ENCODE measurements at places on chromosomes 3 and 15.

DNA sequence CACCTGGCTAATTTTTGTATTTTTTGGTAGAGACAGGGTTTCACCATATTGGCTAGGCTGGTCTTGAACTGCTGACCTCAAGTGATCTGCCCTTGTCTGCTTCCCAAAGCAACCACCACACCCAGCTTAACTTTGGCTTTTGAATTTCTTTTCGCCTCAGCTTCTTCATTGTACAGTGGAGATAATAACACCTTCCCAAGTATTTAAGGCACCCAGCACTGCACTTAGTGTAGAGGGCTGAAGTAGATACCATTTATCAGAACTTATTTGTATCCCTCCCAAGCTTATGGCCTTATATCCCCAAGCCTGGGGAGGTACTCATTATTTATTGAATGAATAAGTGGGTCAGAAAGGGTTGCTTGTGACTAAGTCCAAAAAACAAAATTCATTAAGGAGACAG lies 2.3 kb downstream of the SQOR start:
- DNase-seq = no peak

GRCh38 chr3:72836923-72837322 lies 11.3 kb downstream of the SHQ1 start:
- DNase-seq = no peak

GRCh38 chr15:97234851-97235610 lies 725.5 kb upstream of the ARRDC4 start:
- DNase-seq = no peak

DNA sequence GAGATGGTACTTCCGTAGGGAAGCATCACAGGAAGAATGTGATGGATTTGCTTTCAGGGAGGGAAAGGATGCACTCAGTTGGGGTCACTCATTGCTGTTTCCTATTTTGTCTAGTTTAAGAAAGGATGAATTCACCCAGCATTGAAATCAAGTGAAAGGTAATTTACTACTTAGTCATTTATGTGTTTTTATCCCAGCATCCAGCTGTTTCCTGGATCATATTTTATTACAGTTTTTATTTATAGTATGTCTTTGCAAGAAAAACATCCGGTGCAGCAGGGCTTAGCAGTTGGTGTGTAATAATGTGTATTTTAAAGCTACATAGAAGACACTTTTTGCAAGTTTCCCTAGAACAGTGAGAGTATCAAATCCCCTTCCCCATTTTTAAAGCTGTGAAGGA lies 37.4 kb upstream of the GOLGA8B start:
- no peak for DNase-seq

GRCh38 chr3:111812701-111813100 lies 46.4 kb upstream of the PHLDB2 start:
- no peak for DNase-seq

DNA sequence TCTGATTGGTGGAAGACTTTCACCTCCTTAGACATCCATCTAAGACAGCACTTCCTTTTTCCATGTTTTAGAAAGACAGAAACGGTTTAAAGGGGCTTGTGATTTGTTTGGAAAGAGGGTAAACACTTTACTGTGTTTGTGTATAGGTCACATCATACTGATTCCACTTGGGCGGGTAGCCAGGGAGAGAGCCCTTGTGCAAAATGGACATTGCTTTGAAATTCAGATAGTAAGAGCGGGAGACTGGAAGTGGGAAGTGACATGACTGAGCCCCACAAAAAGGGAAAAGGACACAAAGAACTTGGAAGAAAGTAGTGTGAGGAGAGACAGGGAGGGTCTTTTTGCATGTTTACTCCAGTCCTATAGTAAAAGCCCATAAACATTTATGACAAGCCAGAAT lies 195.6 kb upstream of the CNTN4 start:
- DNase-seq = no peak

- DNase-seq = no peak
These were observed 15.6 kb upstream of the TLE3 start for GRCh38 chr15:70113304-70113700.

GRCh38 chr15:52288051-52288942 lies 7.3 kb downstream of the MYO5C start:
- no peak for DNase-seq

DNA sequence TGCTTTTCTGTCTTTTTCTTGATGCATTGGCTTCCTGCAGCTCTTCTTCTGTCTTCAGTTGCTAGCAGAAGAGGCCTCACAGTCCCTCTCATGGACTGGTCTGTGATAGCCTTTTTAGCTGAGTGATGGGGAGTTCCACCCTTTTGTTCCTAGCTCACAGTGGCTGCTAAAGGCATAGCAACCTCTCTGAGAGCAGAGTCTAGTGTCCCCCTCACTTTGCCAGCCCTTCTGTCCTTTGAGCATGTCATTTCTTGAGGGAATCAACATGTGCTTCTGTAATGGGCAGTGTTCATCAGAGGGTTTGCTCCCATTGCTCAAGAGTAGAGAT lies 44.4 kb downstream of the GAP43 start:
- no peak for DNase-seq

- DNase-seq = no peak
These were observed 150.9 kb upstream of the LINGO1 start for GRCh38 chr15:77783636-77784035.

GRCh38 chr15:69763831-69764230 lies 311.2 kb downstream of the RPLP1 start:
- no peak for DNase-seq

DNA sequence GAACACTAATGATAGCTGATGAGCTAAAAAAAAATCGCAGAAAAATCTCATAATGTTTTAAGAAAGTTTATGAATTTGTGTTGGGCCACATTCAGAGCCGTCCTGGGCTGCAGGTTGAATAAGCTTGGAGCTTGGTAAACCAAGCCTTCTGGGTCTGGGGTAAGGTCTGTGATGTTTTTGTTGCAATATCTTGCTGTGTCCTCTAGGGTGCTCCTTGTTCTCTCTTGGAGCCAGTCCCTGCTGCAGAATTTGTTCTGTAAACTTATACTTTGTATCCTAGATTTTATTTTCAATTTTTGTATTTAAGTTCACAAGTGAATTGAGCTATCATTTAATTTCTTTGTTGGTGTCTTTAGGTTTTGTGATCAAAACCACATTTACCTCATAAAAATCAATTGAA lies 143.7 kb downstream of the NR1D2 start:
- no peak for DNase-seq

DNA sequence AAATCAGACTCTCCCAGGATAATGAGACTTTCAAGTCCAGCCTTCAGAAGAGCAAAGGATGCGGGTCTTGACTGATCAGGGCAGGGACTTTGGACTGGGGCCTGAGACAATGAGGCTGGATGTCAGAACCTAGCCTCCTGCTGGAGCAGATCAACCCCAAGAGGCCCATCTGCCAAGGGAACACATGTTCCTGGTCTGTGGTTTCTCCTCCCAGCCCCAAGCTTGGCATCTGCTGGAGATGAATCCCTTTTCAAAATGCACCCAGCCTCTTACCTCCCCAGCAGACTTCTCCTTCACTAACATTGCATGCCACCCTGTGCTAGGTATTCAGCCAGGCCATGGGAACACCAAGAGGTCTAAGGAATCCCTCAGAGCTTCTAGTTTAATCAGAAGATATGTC lies 43.7 kb upstream of the MFGE8 start:
- no peak for DNase-seq

DNA sequence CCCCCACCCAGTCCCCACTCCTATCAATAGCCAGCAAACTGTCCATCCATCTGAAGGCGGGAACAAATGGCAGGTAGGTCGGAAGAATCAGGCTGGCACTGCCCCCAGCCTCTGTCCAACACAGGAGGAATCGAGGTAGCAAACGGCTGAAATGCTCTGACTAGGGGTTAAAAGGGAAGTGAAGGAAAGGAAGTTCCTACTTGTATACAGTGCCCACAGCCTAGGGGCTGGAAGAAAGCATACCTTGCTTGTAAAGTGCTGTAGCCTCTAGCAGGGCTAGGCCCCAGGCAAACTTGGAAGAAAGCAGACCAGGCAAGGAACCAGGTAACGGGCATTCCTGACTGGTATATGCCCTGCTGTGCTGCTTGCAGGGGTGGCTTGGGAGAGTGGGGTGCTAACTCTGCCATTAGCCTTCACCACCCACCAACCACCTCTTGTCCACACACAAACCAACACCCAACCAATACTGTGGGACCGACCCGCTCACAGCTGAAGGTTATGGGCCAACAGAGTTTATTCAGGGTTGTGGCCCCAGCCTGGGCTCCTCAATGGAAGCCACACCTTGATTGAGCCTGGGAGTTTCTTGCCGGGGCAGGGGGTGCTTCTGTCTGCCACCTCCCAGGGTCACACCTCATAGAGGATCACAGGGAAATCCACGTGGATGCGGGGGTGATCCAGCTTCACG lies 2.4 kb downstream of the TUSC2 start:
- no peak for DNase-seq

DNA sequence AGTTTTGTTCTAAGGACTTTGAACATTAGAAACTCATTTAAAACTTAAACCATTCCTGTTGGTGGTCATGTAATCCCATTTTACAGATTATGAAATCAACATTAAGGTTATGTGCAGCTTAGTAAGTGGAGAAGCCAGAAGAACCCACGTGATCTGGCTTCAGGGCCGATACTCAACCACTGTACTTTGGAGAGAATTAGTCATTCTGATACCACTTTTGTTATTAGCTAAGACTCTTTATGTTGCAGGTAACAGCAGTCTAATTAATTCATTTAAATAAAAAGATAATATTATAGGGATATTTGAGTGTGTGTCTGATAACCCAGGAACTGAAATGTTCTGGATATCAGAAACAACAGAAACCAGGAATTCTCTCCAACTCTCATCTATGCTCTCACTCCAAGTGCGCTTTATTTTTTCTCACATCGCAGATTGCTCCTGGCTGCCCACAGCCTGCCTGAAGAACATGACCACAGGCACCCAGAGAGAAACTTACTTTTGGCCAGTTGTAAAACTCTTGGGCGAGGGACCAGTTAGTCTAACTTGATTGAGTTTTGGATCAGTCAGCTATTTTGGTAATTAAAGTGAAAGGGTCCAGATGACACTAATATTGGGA lies 25.2 kb downstream of the UBE2E1 start:
- DNase-seq = no peak

DNA sequence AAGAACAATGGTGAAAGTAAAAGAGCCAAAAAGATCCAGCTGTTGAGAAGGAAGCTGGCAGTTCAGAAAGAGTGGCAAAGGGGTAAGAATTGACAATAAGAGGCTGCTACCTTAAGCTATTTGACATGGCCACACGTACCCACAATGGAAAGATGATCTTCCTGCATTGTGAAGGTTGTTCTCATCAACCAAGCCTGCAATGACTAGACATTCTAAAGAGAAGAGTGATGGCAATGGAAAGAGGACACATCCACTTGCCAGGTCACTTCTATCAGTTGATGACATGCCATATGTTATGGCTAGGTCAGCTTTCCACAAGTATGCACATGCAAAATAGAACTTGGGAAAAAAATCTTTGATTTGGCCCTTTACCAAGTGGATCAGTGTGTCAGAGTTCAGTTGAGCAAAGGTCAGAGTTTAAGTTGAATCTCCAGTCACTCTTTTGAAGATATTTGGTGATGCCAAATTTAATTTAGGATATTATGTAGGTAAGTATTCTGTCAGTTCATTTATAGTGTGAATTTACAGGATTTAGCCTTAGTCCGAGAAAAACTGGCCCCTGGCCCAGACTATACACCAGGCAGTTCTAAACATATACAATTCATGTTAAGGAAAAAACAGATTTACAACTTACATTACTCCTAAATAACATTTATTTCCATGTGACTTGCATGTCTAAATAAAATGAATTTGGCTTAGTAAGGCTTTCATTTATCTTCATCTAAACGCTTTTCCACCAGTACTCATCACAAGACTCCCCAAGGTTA lies 104.9 kb upstream of the FLNB start:
- no peak for DNase-seq

DNA sequence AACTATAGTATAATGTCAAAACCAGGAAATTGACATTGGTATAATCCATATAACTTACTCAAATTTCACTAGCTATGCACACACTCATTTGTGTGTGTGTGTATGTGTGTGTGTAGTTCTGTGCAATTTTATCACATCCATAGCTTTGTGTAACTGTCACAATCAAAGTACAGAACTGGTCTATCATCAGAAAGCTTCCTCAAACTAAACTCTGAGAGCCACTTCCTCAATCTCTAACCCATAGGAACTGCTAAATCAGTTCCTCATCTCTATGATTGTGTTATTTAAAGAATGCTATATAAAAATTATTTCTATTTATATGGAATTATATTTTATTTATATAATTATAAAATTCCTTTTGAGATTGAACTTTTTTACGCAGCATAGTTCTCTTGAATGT lies 18.1 kb downstream of the LNP1 start:
- DNase-seq = no peak

- DNase-seq = no peak
These were observed 7.5 kb downstream of the CMTM7 start for GRCh38 chr3:32399030-32399620.

DNA sequence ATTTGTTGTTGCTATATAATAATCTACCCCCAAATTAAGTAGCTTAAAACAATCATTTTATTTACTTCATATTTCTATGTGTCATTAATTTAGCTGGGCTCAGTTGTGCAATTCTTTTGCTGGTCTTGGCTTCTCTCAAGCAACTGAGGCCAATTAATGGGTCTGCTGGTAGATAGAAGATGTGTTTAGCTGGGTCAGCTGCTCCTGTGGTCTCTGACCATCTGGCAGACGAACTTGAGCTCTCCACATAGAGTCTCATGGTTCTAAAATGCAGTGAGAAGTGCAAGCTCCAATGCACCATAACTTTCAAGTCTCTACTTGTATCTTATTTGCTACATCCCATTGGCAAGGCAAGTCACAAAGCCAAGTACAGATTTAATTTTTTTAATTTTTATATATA lies 515.6 kb downstream of the ZIC1 start:
- DNase-seq = no peak

DNA sequence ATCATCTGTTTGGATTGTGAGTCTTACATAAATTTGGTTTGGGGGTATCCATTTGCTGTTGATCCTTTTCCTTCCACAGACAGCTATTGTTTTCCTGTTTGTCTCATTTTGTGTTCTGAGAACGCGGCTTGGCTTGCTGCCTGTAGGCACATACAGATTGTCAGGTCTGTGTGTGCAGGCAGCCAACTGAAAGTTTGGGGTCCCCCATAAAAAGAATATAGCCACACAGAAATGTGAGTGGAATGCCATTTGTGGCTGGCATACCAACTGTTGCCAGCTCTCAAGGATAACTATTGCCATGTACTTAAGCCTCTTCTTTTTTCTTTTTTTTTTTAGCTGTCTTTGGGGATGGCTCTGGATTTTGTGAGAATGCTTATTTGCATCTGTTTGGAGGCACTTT lies 1308.0 kb downstream of the ROBO1 start:
- no peak for DNase-seq

GRCh38 chr15:81502439-81502838 lies 128.4 kb upstream of the TMC3 start:
- no peak for DNase-seq

- DNase-seq = no peak
These were observed 39.1 kb downstream of the ATP2C1 start for GRCh38 chr3:130932979-130933378.

DNA sequence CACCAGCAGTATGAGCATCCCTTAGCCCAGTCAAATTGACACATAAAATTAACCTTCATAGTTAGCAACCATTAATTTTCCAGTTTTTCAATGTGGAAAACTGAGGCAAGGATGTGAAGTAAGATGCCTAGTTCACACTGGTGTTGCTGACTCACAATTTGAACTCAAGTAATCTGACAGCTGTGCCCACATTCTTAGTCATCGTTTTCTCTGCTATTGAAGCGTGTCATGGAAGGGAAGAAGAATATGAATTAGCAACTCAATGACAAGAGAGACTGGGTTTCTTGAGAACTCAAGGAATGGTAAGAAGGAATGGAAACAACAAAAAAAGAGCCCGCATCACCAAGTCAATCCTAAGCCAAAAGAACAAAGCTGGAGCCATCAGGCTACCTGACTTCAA lies 261.4 kb downstream of the EPHA3 start:
- no peak for DNase-seq

GRCh38 chr3:191290311-191291025 lies 38.7 kb upstream of the CCDC50 start:
- DNase-seq = no peak
